ENCODE measurements at places on chromosomes 12 and 14. TPM values are rescaled to one million over a fixed set of nuclear protein-coding genes. Genes with fewer than 3 reads are reported as not detected.

Gene RNASE7
- polyA plus RNA-seq = not detected

Gene AMIGO2
- 1.7 TPM for polyA plus RNA-seq

Gene NKX2-1
- not detected for polyA plus RNA-seq

Gene CLECL1
- polyA plus RNA-seq = not detected

Gene B4GALNT1
- polyA plus RNA-seq = 0.70 TPM

Gene GSC
- 1.4 TPM for polyA plus RNA-seq

Gene RGS6
- 0.79 TPM for polyA plus RNA-seq

Gene AHNAK2
- polyA plus RNA-seq = 0.72 TPM

Gene PSMC1
- polyA plus RNA-seq = 119 TPM

Gene KRT79
- 1.0 TPM for polyA plus RNA-seq

Gene SERPINA9
- polyA plus RNA-seq = not detected

Gene ALKBH1
- polyA plus RNA-seq = 6.3 TPM

Gene GLIPR1L1
- not detected for polyA plus RNA-seq

Gene B3GNT4
- not detected for polyA plus RNA-seq

Gene ALKBH2
- 15.4 TPM for polyA plus RNA-seq

Data from adipose tissue (tissue), 3 donors.